ENCODE measurements at places on chromosomes 3 and 15. TPM values are rescaled to one million over a fixed set of nuclear protein-coding genes. Genes with fewer than 3 reads are reported as not detected.

Gene CDHR4
- 0.84 TPM for total RNA-seq

Gene SSUH2
- not detected for total RNA-seq

Gene TBCCD1
- total RNA-seq, result 13.7 TPM

Gene NEK10
- total RNA-seq, result 2.1 TPM

GRCh38 chr15:76328958-76329357 lies 7.6 kb upstream of the ISL2 start:
- DNase-seq, result peak; percentile 49

- no peak for DNase-seq
Measured at GRCh38 chr3:50008931-50009330, 69.0 kb downstream of the RBM6 start.

- no peak for DNase-seq
Measured at GRCh38 chr3:117104381-117104780, 394.8 kb downstream of the TUSC7 start.
